ENCODE measurements at places on chromosomes 16 and 17. TPM values are rescaled to one million over a fixed set of nuclear protein-coding genes. Genes with fewer than 3 reads are reported as not detected.

TSEN54 gene
- 30.9 TPM for total RNA-seq

COL1A1 gene
- 171 TPM for total RNA-seq

- no peak for DNase-seq
- no peak overlapping the region for H3K4me3 ChIP-seq
- peaks cover 7% of the 10 kb centered on the region for H3K4me1 ChIP-seq
- H3K27ac ChIP-seq, result no peak overlapping the region
- H3K36me3 ChIP-seq, result no peaks in the 10 kb centered on the region
Measured at GRCh38 chr16:11700264-11701029, 32.2 kb downstream of the SNN start.

GRCh38 chr16:2779151-2779920, 2.3 kb upstream of the ELOB start:
- H3K36me3 ChIP-seq, result peaks cover 7% of the 10 kb centered on the region
- H3K4me1 ChIP-seq, result peaks cover 36% of the 10 kb centered on the region
- H3K4me3 ChIP-seq, result no peak overlapping the region
- DNase-seq, result no peak
- H3K27me3 ChIP-seq, result no peaks in the 10 kb centered on the region
- H3K27ac ChIP-seq, result no peak overlapping the region

TXNDC17 gene
- 164 TPM for total RNA-seq

Data from vagina (tissue), 2 donors.